Ovary (tissue), 10 donors: ENCODE measurements at places on chromosomes 12 and 14. TPM values are rescaled to one million over a fixed set of nuclear protein-coding genes. Genes with fewer than 3 reads are reported as not detected.

EML5 gene
- 15.0 TPM for total RNA-seq

DNA sequence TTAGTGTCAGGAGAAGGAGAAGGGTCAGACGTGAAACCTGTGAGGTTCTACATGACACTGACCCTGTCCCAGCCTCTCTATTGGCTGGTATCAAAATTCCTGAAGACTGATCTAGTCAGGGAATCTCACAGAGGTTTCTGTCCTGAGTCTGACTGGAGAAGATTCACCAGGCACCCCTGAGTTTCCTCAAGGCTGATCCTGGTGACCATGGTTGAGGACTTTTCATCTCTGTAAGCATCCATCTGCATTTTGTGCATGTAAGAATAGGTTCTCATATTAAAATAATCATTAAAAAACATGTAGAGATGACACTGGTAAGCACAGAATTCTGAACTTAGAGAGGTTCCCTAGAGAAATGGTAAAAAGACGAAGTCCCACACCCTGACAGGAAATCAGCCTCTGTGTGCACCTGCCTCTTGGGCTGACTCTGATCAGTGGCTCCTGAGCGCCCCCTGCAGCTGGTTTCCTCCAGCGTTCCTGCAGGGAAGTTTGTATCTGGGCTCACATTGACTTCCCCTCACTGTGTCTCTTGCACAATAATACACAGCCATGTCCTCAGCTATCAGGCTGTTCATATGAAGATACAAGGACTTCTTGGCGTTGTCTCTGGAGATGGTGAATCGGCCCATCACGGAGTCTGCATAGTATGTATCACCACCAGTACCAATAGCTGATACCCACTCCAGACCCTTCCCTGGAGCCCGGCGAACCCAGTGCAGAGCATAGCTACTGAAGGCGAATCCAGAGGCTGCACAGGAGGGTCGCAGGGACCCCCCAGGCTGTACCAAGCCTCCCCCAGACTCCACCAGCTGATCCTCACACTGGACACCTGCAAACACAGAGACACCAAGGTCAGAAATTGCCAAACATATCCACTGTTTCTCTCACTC is 991.9 kb downstream of the TMEM121 start:
- H3K4me1 ChIP-seq: no peaks in the 10 kb centered on the region
- no peak overlapping the region for H3K27ac ChIP-seq
- no peak overlapping the region for H3K4me3 ChIP-seq
- DNase-seq: no peak

DNA sequence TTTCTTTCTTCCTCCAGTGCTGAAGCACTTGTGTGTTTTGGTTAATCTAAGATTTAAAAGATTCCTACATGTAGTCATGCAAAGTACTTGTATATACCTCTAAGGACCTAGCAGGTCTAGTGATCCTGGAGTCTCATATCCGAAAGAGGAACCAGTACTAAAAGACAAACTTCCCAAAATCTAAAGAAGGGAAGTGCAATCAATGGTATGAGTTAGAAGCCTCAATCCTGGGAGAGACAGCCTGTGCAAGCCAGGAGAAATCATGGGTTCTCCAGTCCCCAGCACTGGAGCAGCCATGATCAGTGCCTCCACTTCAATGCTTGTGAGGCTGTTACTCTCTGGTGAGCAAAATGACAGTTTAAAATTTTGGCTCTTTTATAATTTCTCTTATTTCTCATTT is 277.4 kb downstream of the DAD1 start:
- no peak overlapping the region for H3K27ac ChIP-seq
- no peak overlapping the region for H3K4me3 ChIP-seq
- no peak for DNase-seq
- H3K36me3 ChIP-seq: no peaks in the 10 kb centered on the region
- no peaks in the 10 kb centered on the region for H3K4me1 ChIP-seq

DNA sequence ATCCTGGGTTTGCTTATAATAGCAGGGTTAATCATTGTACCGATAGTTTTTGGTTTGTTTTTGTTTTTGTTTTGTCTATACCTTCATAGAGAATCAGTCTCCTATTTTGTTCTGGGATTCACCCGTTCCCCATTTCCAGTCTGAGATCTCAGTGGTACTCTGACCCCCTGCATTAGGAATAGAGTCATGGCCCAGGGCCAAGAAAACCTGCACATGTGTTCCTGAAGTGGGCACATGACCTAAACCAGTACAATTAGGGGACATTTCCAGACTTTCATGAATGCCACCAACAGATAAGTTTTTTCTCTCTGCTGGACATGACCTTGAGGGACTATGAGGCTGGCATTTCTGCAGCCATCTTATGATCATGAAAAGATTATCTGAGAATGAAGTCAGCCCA is 52.5 kb downstream of the MRPL42 start:
- H3K27ac ChIP-seq: no peak overlapping the region
- no peak for DNase-seq
- H3K4me3 ChIP-seq: no peak overlapping the region

- no peaks in the 10 kb centered on the region for H3K36me3 ChIP-seq
- no peak overlapping the region for H3K4me3 ChIP-seq
- H3K4me1 ChIP-seq: no peaks in the 10 kb centered on the region
- DNase-seq: no peak
Observed at GRCh38 chr12:108326254-108326750, 12.8 kb downstream of the CMKLR1 start.

- H3K4me3 ChIP-seq: no peak overlapping the region
- no peaks in the 10 kb centered on the region for H3K27me3 ChIP-seq
- no peaks in the 10 kb centered on the region for H3K4me1 ChIP-seq
- no peaks in the 10 kb centered on the region for H3K36me3 ChIP-seq
- no peak for DNase-seq
Observed at GRCh38 chr12:62618930-62619329, 152.3 kb downstream of the MON2 start.

GRCh38 chr12:95182868-95183415 is 34.3 kb downstream of the FGD6 start:
- H3K27me3 ChIP-seq: no peaks in the 10 kb centered on the region
- no peak overlapping the region for H3K27ac ChIP-seq
- no peak for DNase-seq

- no peak overlapping the region for H3K4me3 ChIP-seq
- no peaks in the 10 kb centered on the region for H3K36me3 ChIP-seq
- H3K4me1 ChIP-seq: peaks cover 15% of the 10 kb centered on the region
- peak; percentile 20 for DNase-seq
- H3K27me3 ChIP-seq: no peaks in the 10 kb centered on the region
Observed at GRCh38 chr12:100453951-100454350, 19.7 kb upstream of the NR1H4 start.

GRCh38 chr12:64670919-64671639 is 60.8 kb downstream of the RASSF3 start:
- no peak overlapping the region for H3K4me3 ChIP-seq
- peaks cover 34% of the 10 kb centered on the region for H3K4me1 ChIP-seq
- peak overlapping the region; percentile 71 for H3K27ac ChIP-seq
- DNase-seq: no peak
- no peaks in the 10 kb centered on the region for H3K36me3 ChIP-seq
- H3K27me3 ChIP-seq: no peaks in the 10 kb centered on the region

DNA sequence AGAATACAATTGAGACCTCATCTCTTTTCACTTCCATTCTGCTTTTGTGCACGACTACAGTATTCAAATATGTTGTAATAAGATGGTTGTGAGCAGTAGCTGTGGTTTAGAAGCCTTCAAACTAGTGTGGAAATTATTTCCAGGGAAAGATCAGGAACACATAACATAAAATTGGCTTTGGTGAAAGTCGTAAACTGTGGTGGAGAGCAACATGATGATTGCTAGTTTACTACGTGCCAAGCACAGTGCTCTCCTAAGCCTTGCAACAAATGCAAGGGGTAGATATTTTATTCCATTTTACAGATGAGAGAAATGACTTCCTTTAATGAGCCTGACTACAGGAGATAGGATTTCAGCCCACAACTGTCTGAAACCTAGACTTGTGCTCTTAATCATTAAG is 172.4 kb upstream of the LMNTD1 start:
- H3K27me3 ChIP-seq: no peaks in the 10 kb centered on the region
- no peak for DNase-seq
- no peak overlapping the region for H3K27ac ChIP-seq
- H3K4me3 ChIP-seq: no peak overlapping the region

- no peaks in the 10 kb centered on the region for H3K27me3 ChIP-seq
- DNase-seq: no peak
- H3K4me3 ChIP-seq: no peak overlapping the region
- no peaks in the 10 kb centered on the region for H3K36me3 ChIP-seq
Observed at GRCh38 chr14:91241863-91242262, 2.6 kb downstream of the GPR68 start.

DNA sequence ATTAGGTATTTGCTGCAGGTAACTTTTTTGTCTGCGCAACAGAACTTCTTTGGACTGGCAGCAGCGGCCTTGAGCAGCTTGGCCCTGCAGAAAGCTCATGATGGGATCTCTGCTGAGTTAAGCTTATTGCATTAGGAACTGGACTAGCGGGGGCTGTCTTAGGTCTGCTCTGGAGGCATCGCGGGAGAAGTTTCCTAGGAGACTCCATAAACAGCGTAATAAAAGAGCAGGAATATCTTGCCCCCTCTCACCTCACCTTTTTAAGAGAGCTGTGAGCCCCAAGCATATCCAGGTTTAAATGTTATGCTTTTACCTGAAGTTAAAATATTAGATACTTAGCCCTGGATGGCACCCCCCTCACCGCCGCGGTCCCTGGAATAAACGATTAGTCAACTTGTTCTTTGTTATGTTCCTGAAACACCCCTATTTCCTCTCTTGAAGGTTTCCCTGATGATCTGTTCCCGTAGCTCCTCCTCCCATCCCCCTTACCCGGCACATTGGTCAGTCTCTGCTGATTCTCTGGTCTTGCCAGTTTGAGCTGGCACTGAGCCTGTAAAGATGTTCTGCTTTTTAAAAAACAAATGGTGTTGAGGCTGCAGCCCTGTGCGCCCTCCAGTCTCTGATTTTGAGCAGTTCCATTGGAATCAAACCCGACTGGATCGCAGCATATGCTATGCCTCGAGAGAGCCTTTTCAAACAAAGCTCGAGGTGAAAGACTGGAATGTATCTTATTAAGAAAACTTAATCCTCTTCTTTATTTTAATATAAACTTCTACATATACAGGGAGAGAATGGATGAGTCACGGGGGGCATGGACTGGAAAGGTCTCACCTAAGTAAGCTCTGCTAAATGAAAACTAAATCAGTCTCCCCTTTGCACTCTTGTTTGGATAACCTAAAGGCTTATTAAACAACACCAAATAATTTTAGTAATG is 1.9 kb downstream of the MLXIP start:
- H3K36me3 ChIP-seq: no peaks in the 10 kb centered on the region
- no peaks in the 10 kb centered on the region for H3K27me3 ChIP-seq
- peaks cover 13% of the 10 kb centered on the region for H3K4me1 ChIP-seq
- peak; percentile 79 for DNase-seq
- no peak overlapping the region for H3K27ac ChIP-seq

SYT1 gene
- total RNA-seq: 0.45 TPM

PSMB11 gene
- not detected for total RNA-seq

- H3K36me3 ChIP-seq: no peaks in the 10 kb centered on the region
- no peak overlapping the region for H3K27ac ChIP-seq
- no peak overlapping the region for H3K4me3 ChIP-seq
Observed at GRCh38 chr14:75009176-75009575, 6.5 kb downstream of the EIF2B2 start.

GRCh38 chr12:28460420-28461130 is 270.3 kb downstream of the CCDC91 start:
- H3K27ac ChIP-seq: no peak overlapping the region
- H3K4me3 ChIP-seq: no peak overlapping the region
- DNase-seq: no peak
- no peaks in the 10 kb centered on the region for H3K27me3 ChIP-seq
- H3K36me3 ChIP-seq: no peaks in the 10 kb centered on the region

- no peaks in the 10 kb centered on the region for H3K36me3 ChIP-seq
- H3K27me3 ChIP-seq: no peaks in the 10 kb centered on the region
- no peak for DNase-seq
- no peak overlapping the region for H3K27ac ChIP-seq
- no peaks in the 10 kb centered on the region for H3K4me1 ChIP-seq
- no peak overlapping the region for H3K4me3 ChIP-seq
Observed at GRCh38 chr12:29674463-29674862, 109.3 kb downstream of the TMTC1 start.

GRCh38 chr12:27580561-27581330 is 56.7 kb downstream of the PPFIBP1 start:
- H3K27ac ChIP-seq: peak overlapping the region; percentile 42
- H3K36me3 ChIP-seq: no peaks in the 10 kb centered on the region
- H3K27me3 ChIP-seq: no peaks in the 10 kb centered on the region
- H3K4me1 ChIP-seq: peaks cover 15% of the 10 kb centered on the region

GRCh38 chr12:121417847-121418246 is 17.9 kb downstream of the RNF34 start:
- no peak overlapping the region for H3K27ac ChIP-seq
- no peaks in the 10 kb centered on the region for H3K36me3 ChIP-seq

AICDA gene
- total RNA-seq: not detected

DNA sequence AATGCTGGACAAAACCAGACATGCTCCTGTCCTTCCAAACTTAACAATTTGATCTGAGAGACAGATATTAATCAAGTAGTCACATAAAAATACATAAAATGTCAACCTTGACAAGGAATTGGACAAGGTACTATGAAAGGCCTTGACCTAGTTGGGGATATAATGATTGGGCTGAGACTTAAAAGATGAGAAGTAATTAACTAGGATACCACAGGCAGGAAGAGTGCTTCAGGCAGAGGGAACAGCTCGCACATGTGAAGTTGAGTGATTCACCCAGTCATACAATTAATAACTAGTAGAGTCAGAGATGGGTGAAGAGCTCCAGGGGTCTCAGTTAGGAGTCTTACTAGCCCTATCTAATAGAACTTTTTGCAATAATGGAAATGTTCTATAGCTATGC is 259.5 kb downstream of the MSRB3 start:
- H3K4me1 ChIP-seq: no peaks in the 10 kb centered on the region
- no peaks in the 10 kb centered on the region for H3K27me3 ChIP-seq
- H3K36me3 ChIP-seq: no peaks in the 10 kb centered on the region
- no peak for DNase-seq
- H3K27ac ChIP-seq: no peak overlapping the region

GRCh38 chr14:104792101-104792884 is 3.3 kb downstream of the AKT1 start:
- H3K27me3 ChIP-seq: no peaks in the 10 kb centered on the region
- no peak overlapping the region for H3K4me3 ChIP-seq
- H3K4me1 ChIP-seq: peaks cover 27% of the 10 kb centered on the region
- H3K36me3 ChIP-seq: no peaks in the 10 kb centered on the region
